ENCODE measurements at places on chromosomes 6 and 20.

GRCh38 chr6:151733680-151734320 is 73.7 kb upstream of the ESR1 start:
- no peak for DNase-seq

- DNase-seq = peak; percentile 74
Measured at GRCh38 chr6:39801456-39802251, 9.5 kb downstream of the DAAM2 start.

DNA sequence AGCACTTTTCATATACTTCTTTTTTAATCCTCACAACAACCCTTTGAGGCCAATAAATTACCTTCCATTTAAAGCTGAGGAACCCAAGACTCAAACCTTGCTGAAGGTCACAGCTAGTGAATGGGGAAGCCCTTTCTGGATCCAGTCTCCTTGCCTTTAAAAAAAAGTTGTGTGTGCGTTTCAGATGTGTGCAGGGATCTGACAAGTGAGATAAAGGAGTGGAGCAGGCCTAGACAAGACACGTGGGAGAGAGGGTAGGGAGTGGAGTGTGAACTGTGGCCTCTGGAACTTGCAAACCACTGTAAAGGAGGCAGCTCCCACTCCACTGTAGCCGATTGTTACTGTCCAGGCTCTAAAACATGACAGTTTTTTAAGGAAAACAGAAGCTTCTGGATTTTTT is 1.9 kb downstream of the KLHL32 start:
- DNase-seq = no peak

DNA sequence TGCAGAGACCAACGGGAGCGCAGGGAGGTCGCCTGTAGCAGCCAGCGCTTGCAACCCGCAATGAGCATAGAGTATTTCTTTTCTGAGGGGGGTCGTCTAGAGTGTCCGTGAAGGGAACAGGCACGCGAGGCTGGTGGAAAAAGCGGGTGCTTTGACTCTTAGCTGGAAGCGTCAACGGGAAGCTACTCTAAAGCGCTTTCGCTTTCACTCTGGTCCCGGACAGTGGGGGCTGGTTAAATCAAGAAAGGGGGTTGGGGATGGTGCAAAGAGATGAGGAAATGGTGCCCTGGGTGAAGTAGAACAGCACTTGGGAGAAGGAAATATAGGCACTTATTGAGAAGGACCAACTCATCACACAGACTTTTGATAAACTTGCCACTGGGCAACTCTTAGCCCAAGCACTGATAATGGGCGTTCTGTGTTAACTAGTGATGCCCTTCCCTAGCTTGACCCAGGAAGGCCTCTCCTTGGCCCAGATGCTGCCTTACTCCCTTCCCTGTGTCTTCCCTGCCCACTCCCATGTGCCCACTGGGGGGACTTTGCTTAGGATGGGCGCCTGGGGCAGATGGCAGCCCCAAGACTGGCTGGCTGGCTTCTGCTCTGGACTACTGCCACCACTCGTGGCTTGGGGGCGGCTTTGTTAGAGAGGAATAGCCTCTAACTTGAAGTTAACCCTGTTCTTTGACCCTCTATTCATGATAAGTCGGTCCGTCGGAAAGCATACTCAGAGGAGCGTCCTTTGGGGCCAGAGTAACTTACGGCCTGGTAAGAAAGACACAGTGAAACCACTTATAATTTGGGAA is 585 bp downstream of the PSMB9 start:
- no peak for DNase-seq

DNA sequence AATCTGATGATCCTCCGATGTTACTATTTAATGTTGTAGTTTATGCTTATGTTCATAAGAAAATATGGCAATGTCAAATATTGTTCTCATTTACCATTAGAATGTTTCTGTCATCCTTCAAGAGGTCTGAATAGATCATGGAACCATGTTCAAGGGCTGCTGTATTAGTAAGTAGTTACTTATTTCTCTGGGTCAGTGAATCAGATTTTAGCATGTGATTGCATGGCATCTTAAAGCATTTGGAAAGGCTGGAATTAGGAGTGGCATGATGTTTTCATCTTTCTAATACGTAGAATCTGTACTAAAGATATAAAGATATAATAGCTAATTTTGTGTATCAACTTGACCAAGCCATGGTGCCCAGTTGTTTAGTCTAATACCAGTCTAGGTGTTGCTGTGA is 40.5 kb upstream of the NKX2-4 start:
- DNase-seq = no peak

- DNase-seq = no peak
Measured at GRCh38 chr20:7984192-7984591, 35.4 kb downstream of the TMX4 start.

DNA sequence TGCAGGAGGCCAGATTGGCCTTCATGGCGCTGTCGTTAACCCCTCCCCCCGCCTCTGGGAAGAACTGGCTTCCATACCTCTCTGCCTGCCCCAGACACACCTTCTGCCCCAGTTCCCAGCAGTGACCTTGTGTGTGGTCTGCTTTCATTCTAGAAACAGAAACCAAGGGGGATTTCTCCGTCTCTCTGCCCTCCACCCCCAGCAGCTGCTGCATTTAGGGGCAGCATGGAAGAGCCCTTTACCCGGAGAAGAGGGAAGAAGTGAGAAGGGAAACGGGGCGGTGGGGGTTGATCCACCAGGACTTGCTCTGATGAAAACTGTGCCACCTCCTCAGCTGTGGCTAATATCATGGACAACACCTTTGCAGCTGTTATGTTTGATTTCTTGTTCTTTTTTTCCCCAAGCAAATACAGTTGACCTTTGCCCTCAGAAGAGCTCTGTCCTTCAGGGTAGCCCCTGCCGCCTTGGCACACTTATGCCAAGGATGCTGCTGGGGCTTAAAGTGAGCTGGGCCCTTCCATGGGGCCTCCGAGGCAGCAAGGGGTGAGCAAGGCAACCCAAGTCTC is 6.1 kb downstream of the GLP1R start:
- DNase-seq = no peak

- DNase-seq = no peak
Measured at GRCh38 chr6:43952746-43953145, 174.5 kb downstream of the MRPL14 start.

DNA sequence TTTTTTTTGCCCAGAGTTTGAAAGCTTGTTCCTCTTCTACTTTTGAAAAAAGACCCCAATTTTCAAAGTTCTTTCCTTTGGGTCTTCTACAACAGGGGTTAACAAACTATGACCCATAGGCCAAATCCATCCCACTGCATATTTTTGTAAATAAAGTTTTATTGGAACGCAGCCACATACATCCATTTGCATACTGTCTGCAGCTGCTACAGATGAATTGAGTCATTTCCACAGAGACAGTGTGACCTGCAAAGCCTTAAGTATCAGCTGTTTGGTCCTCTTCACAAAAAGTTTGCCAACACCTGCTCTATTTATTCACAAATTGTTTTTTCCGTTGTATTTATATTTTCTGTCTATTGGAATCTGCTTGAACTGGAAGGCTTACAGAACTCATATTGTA is 189.2 kb downstream of the TBC1D7 start:
- no peak for DNase-seq

DNA sequence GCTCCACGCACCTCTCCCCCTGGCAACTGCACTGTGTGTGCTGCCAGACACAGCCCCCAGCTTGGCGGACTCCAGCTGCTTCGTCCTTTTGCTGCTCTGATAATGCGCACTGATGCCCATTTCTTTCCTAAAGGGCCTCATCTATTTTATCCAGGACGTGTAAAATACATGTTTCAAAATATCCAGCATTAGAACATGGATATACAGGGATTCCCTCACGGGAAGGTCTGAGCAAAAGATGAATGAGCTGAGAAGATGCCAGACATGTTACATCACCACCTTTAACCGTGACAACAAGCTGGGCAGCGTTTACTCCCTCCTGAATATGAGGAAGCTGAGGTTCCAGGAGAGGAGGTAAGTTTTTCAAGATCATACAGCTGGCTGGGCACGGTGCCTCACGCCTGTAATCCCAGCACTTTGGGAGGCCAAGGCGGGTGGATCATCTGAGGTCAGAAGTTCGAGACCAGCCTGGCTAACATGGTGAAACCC is 32.8 kb downstream of the TNXB start:
- DNase-seq = no peak

- DNase-seq = no peak
Measured at GRCh38 chr20:51525241-51526105, 17.0 kb downstream of the NFATC2 start.

DNA sequence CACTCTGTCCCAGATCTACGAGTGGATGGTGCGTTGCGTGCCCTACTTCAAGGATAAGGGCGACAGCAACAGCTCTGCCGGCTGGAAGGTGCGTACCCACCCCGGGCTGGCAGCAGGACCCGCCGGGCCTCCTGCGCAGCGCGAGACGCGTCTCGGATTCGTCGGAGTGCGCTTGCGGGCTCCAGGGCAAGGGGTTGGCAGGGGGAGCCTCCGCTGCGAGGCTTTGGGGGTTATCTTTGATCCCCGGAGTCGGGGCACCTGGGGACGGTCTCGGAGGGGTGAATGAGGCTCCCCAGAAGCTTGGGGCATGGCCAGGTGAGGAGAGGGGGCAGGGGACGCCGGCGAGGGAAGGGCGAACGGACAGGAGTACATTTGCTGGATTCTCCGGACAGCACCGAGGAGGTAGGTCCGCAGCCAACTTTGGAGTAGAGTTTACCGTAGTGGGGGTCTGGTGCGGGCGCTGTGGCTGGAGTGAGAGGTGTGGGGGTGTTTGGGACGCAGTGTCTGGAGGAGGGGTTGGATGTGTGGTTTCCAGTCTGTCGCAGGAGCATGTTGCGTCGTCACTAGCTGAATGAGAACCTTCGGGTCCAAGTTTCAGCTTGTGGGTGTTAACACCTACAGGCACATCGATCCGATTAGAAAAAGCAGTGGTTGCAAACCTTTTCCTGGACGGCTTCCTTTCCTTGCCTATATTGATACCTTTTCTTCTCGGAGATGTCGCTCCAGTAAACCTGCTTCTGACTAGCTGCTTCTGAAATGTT is 1.2 kb downstream of the FOXO3 start:
- no peak for DNase-seq

GRCh38 chr6:100461278-100461916 is 3.3 kb downstream of the SIM1 start:
- no peak for DNase-seq

GRCh38 chr20:38953630-38954340 is 8.4 kb upstream of the DHX35 start:
- no peak for DNase-seq

DNA sequence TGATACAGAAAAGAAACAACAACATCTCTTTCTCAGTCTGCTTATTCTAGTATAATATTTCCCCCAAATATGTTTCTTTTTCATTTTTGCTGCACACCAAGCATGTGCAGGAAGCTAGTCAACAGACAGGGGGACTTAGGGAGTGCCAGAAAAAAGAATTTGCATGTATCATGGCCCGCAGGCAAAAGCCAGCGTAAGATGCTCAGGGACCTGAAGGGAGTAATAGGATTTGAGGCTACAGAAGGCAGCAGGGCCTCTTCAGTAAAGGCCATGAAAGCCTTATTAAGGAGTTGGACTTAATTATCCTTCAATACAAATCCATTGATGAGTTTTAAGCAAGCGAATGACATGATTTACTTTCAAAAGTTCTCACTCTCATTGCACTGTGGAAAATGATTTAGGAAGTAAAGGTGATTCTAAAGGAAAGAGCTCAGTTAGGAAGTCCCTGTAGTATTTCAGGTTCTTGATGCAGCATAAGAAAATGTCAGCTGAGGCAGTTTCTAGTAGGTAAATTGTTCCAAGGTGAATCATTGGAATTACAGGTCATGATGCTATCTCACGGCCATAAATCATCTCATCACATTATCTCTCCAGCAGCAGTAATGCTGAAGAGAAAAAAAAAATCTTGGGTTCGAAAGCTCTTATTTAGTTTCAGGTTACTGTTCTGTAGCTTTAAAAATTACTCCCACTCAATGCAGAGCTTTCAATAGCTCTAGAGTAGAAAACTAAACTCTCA is 94.8 kb downstream of the PTCHD4 start:
- no peak for DNase-seq

DNA sequence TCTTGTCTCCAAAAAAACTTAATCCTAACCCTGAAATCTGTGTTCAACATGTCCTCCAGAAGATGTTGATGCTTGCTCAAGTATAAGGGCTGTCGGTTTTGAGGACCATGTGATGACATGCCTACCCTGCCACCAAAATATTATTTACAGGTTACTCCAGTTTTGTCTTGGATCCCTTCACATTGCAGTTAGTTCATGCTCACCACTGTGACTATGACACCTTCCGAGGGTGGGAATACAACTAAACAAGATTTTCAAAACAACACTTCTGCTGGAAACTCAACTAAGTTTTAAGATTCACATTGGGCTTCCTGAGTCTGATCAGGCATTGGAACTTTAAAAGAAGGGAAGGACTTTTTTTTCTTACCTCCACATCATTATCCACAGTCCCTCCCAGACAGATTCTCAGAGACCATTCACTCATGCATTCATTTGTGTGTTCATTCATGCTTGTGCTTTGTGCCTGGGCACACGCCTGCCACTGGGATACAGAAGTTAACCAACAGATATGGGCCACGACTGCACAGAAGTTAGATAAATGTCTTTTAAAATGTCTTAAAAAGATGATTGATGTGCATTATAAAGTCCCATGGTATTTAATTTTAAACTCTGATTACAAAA is 118.7 kb upstream of the GJE1 start:
- DNase-seq = no peak

GRCh38 chr6:141463237-141463977 is 669.3 kb upstream of the GJE1 start:
- no peak for DNase-seq

- no peak for DNase-seq
Measured at GRCh38 chr6:16562498-16562897, 198.8 kb downstream of the ATXN1 start.
